ENCODE measurements at places on chromosomes 1 and 21.

- no peak for DNase-seq
Observed at GRCh38 chr1:30659702-30660101, 63.7 kb downstream of the MATN1 start.

DNA sequence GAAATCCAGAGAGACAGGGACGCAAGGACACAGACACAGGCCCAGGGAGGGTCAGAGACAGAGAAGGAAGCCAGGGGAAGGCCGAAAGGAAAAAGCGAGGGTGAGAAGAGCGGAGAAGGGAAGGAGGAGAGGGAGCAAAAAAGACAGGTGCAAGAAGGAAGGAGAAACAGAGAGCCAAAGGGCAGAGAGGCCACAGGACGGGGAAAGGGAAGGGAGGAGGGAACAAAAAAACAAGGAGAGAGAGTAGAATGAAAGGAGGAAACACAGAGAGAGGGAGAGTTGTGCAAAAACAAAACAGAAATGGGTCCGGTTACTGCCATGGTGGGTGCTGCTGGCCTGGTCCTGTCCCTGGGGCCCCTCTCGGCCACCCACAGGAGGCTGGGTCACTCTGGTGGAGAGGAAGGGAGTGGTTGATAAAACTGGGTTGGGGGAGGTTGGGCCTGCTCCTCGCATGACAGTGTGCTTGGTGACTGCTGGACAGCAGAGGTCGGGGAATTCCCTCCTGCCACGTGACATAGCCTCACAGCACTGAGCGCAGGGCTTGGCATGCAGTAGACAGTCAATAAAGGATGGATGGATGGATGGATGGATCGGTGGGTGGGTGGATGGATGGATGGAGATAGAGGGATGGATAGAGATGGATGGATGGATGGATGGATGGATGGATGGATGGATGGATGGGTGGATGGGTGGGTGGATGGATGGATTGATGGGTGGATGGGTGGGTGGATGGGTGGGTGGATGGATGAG lies 64.8 kb downstream of the RAP1GAP start:
- DNase-seq: no peak

DNA sequence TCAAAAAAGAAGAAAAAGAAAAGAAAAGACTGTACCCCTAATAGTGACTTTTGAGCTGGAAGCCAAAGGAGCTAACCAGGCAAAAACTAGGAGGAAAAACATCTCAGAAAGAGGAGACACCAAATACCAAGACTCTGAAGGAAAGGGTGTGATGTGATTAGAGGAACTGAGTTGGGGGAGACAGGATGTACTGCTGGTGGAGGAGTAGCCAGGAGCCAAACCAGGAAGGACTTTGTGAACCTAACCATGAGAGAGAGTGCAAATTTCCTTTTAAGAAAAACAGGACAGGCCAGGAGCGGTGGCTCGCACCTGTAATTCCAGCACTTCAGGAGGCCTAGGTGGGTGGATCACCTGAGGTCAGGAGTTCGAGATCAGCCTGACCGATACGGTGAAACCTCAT lies 4.1 kb upstream of the RBP7 start:
- DNase-seq: peak; percentile 30

GRCh38 chr1:119943216-119943615 lies 46.9 kb upstream of the ADAM30 start:
- DNase-seq: no peak

DNA sequence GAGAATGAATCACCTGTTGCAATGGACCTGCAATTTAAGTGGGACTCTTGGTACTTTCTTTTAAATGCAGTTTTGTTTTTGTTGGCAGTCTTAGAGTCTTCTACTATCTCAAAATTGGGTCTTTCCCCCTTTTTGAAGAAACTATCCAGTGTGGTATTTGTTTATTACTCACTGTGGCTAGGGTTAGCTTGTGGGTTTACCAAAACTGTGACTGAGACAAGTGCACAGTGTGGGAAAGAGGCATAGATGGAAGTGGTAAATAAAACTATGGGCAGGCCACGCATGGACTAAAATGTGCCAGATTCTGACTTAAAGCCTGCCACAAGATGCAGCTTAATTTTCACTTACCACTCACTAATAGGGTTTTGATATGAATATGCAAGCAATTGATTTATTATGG lies 1441.7 kb downstream of the PLA2G4A start:
- DNase-seq: no peak

GRCh38 chr1:118862755-118863154 lies 125.4 kb downstream of the TBX15 start:
- no peak for DNase-seq

- DNase-seq: no peak
Observed at GRCh38 chr1:214193691-214194090, 87.3 kb upstream of the SMYD2 start.

DNA sequence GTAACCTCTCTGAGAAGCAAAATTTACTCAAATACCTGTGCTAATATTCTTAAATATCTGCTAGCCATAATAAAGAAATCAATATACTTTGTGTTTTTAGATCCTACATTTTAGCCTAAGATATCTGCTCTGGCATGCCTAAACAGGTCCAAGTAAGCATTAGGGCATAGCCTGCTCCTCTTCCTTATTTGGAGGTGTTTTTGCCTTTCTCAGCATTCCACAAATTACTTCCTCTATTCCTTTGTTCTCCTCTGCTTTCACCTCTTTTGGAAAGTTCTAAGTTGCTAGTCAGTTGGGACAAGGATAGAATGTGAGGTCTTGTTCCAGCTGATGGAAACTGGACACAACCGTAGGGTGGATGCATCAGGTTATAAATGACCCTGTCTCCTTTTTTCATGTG lies 7.2 kb upstream of the OR10X1 start:
- no peak for DNase-seq

DNA sequence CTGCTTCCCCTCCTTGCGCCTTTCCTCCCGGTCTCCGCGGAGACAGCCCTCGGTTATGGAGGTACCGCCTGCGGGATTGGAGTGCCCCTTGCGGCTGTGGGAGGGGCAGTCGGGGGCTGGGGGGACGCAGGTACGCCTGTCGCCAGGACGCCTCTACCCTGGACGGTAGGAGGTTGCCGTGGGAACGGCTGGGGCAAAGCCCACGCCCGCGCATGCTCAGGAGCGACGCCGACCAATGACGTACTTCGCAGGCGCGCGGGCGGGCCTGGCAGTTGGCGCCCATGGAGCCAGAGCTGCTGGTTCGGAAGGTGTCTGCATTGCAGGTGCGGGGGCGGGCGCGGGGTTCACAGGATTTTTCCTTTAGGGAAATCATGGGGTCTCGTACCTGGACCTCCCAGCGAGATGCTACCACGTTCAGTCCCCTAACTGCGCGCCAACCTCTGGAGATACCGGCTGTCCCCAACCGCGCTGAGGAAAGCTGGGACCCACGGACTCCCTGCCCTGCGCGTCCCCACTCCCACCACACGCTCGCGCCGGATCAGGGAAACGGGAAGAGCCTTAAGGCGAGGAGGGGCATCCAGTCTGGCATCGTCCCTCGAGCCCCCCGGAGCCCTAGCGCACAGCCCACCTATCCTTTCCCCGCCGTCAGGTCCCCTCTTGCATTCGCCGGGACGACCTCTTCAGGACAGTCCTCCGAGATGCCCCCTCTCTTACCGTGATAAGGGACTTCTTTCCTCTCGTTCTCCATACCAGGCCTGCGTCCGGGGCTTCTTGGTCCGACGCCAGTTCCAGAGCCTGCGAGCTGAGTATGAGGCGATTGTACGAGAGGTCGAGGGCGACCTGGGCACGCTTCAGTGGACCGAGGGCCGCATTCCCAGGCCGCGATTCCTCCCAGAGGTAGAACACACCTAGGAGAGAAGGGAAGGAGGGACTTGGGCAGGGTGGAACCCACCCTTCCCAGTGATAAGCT lies at the start of gene IQCC:
TSS of gene IQCC (plus strand) at position 271 of the 970 bp plus-strand sequence. CDS start at position 282, 11 bp downstream.
- DNase-seq: peak; percentile 90

GRCh38 chr1:166350490-166350889 lies 183.7 kb upstream of the FAM78B start:
- DNase-seq: no peak

GRCh38 chr1:60857851-60858250 lies 224.5 kb upstream of the NFIA start:
- no peak for DNase-seq

DNA sequence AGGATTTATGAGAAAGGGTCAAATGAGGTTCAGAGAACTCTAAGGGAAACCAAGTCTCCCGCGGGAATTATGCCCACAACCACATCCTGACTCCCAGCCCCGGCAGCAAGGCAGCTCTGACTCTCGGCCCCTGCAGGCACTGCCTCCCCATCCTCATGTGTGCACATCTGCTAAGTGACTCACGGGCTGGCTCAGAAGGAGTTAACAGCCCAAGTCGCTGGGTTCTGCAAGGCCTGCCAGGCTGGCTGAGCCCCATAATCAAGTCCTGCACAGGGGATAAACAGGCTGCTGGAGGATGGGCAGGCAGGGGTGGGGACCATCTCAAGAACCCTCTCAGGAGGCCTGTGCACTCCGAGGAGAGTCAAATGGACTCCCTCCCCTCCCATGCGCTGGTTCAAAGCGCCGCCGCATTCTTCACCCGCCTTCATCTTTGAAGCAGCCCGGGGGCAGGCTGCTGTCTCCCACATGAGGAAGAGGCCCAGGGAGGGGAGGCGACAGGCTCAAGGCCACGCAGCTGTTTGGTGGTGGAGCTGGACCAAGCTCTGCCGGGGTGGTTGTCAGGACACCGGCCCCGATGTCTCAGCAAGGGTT lies 344.3 kb downstream of the MATN1 start:
- no peak for DNase-seq

DNA sequence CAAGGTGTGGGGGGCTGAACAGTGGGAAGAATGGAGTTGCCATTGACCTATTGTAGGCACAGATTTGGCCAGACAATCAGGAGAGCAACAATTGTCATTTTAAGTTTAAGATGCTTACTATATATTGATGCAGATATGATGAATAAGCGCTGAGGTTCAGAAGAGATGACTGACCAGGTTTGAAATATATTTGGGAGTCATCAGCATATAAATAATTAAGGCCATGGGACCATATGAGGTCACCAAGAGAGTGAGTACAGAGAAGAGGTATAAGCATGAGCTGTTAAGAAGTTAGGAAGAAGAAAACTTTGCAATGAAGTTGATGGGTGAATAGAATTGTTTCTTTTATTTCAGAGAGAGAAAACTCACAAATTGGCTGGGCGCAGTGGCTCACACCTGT lies 4.5 kb upstream of the GADD45A start:
- DNase-seq: no peak

- DNase-seq: no peak
Observed at GRCh38 chr1:194654956-194655355, 1468.5 kb upstream of the B3GALT2 start.

DNA sequence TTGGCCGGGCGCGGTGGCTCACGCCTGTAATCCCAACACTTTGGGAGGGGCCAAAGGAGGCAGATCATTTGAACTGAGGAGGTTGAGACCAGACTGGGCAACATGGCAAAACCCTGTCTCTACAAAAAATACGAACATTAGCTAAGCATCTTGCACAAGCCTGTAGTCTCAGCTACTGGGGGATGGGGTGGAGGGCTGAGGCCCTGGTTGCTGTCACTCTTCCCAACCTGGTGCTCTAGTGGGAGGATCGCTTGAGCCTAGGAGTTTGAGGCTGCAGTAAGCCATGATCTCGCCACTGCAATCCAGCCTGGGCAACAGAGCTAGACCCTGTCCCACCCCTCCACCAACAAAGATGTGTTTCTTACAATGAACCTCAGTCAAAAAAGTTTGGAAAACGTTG lies 2.8 kb downstream of the PHGDH start:
- no peak for DNase-seq

- no peak for DNase-seq
Observed at GRCh38 chr1:152411134-152411533, 2.9 kb downstream of the CRNN start.

DNA sequence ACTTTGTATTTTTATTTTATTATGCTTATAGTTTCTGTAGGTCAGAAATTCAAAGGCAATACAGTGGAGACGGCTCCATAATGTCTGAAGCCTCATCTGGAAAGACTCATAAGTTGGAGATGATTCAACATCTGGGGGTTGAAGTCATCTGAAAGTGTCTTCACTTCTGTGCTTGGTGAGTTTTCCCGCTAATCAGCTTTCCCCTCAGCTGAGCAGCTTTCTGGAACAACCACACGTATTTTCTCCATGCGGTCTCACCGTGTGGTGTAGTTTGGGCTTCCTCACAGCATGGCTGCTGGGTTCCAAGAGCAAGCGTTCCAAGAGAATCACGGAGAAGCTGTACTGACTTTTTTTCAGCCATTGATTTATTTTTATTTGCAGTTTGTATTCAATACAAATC lies 7.6 kb upstream of the DDI2 start:
- DNase-seq: no peak

DNA sequence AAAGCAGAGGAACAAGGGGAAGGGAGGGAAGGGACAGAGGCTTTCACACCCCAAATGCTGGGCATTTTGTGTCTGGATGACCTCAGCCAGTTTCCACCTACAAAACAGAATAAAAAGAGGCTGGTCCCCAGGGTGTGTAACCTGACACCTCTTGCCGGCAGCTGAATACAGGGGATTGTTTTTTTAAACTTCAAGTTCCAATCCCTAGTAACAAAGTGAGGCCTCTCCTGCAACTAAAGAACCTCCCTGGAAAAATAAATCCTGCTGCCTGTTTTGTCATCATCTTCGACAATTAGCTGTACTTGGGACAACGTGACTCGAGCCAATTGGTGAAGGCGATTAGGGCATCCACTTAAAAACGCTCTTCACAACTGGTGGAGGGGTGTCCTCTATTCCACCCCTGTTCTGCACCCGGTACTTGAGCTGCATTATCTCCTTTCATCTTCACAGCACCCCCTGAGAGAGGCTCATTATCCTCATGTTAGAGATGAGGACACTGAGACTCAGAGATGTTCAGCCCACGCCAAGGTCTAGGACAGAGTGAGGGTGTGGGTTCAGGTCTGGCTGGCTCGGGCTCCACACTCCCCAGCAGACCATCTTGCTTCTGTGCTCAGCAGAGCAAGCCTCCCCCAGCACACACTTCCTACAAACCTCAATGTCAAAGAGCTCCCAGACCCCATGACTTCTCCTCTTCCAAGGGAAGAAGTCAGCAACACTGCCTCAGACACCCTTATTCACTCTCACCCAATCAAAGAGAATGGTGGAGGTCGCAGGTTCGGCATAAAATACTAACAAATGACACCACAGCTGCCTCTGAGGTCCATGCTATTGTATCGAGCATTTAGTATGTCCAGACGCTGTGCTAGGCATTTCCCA lies 15.2 kb downstream of the ITPKB start:
- peak; percentile 76 for DNase-seq

GRCh38 chr1:108033550-108033951 lies 68.6 kb upstream of the VAV3 start:
- DNase-seq: no peak

DNA sequence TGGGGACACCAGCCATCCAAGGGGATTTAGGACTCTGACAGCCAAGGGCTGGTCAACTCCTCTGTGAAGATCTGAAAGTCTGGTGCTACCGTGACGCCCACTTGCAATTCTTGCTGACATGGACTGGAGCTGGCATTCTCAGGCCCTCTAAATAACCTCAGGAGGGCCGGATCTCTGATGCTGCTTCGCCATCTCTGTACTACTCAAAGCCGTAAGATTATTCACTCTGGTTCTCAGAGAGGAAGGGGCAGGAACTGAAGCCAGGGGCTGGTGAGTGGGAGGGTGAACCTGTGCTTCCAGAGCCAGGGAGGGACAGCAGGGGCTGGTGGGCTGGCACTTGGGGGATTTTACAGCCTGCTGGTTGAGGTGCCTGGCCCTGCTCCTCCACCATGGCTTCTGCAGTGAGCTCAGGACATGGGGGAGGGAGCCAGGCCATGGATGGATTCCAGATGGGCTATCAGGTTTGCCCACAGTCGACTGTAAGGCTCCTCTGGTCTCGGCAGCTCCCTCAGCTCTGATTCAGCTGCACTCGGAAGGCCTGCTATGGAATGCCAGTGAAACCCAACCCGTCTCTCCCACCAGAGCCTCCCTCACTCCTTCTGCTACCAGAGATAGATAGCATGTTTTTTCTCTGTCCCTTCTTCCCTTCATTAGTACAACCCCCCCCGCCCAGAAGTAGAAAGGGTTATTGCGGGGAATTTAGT lies 84.5 kb downstream of the PLXNA2 start:
- DNase-seq: no peak

GRCh38 chr1:218466341-218467010 lies 121.3 kb downstream of the TGFB2 start:
- DNase-seq: no peak

All from dermis blood vessel endothelial cell (primary cell).